ENCODE measurements at places on chromosomes 1 and 21.

GRCh38 chr21:28252928-28253327 is 739.7 kb downstream of the LTN1 start:
- no peak for DNase-seq

DNA sequence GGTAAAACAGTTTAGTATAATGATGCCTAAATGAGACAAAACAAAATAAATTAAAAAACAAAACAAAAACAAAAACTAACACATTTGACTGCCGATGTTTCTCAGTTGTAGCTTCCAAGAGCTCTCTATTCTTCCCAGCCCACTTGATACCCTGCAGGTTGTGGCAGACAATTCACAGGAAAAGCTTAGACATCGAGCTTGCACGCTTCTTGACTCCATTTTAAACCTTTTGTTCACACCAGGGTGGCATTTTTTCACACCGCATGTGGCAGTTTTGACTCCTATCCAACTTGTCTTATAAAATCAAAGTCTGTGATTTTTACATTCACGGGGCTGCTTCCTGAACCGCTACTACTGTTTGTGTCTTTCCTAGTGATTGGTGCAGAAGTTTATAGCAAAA is 575.9 kb downstream of the USP25 start:
- no peak for DNase-seq

DNA sequence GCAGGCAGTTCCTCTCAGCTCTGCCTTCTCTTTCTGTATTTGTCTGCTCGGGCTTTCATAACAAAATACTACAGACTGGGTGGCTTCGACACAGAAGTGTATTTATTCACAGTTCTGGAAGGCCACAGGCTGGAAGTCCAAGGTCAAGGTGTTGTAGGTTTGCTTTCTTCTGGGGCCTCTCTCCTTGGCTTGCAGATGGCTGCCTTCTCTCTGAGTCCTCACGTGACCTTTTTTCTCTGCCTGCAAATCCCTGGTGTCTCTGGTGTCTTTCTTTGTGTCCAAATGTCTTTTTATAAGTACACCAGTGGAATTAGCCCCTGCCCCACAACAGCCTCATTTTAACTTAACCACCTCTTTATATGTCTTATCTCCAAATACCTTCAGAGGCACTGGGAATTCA is 250.0 kb downstream of the TM2D1 start:
- DNase-seq: no peak

- DNase-seq: no peak
Observed at GRCh38 chr21:29511096-29511495, 212.4 kb downstream of the BACH1 start.

DNA sequence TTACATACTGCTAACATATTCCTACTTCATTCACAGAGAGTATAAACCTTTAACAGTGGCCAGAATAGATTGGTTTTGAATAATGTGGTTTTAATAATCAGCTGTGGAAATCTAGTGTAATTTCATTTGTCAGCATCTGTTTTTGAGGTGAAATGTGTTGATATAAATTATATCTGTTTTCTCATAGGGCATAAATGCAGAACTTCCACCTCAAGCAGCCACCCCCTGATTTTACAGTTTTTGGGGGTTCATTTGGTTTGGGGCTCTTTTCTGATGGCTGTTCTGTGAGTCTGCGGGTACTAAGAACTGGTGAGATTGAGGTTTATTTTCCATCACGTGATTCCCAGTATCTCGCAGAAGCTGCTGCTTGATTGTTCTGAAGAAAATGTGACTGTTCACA is 23.2 kb downstream of the EDARADD start:
- DNase-seq: no peak

- no peak for DNase-seq
Observed at GRCh38 chr1:6491966-6492365, 499 bp upstream of the PLEKHG5 start.

Measured in GM06990 (cell line).